LHCN-M2 (cell line): ENCODE measurements at places on chromosomes 3 and 15. TPM values are rescaled to one million over a fixed set of nuclear protein-coding genes. Genes with fewer than 3 reads are reported as not detected.

Gene GNAT1
- not detected in 2 replicates for total RNA-seq

Gene GOLGA6L10
- 0.77 and 0.80 TPM in 2 replicates for total RNA-seq

Gene PLA2G4E
- not detected in 2 replicates for total RNA-seq

Gene KAT2B
- 13.2 and 15.2 TPM in 2 replicates for total RNA-seq

Gene TAMM41
- 9.2 and 11.4 TPM in 2 replicates for total RNA-seq

Gene MYZAP
- 0.06 TPM in 1 of 2 replicates, not detected in the other for total RNA-seq

Gene FBXO40
- not detected in 2 replicates for total RNA-seq

Gene CHRNA7
- 0.26 and 0.63 TPM in 2 replicates for total RNA-seq

Gene DUOXA2
- total RNA-seq = not detected in 2 replicates

Gene ENTPD3
- total RNA-seq = not detected in 2 replicates

Gene SMCO1
- total RNA-seq = not detected in 2 replicates

Gene GOLGA6L7
- not detected in 2 replicates for total RNA-seq

Gene TRAT1
- total RNA-seq = not detected in 2 replicates

Gene OR5K2
- not detected in 2 replicates for total RNA-seq

Gene RAB27A
- total RNA-seq = 4.0 and 5.6 TPM in 2 replicates

Gene UBE3A
- 72.5 and 76.9 TPM in 2 replicates for total RNA-seq

Gene NOX5
- 0.46 and 0.58 TPM in 2 replicates for total RNA-seq

Gene ADPRH
- total RNA-seq = 13.3 and 14.7 TPM in 2 replicates

Gene RFT1
- total RNA-seq = 23.2 and 31.6 TPM in 2 replicates

Gene ADAMTS9
- 0.13 and 0.29 TPM in 2 replicates for total RNA-seq

Gene KLHL6
- total RNA-seq = not detected in 2 replicates

Gene PCOLCE2
- total RNA-seq = 0.75 and 4.9 TPM in 2 replicates

Gene FGF12
- total RNA-seq = not detected in 2 replicates

Gene ISLR
- 0.13 and 0.34 TPM in 2 replicates for total RNA-seq
